ENCODE measurements at places on chromosomes 1 and 21.
A peak's percentile ranks its signal among the peaks of the same experiment; 100 is the strongest.

DNA sequence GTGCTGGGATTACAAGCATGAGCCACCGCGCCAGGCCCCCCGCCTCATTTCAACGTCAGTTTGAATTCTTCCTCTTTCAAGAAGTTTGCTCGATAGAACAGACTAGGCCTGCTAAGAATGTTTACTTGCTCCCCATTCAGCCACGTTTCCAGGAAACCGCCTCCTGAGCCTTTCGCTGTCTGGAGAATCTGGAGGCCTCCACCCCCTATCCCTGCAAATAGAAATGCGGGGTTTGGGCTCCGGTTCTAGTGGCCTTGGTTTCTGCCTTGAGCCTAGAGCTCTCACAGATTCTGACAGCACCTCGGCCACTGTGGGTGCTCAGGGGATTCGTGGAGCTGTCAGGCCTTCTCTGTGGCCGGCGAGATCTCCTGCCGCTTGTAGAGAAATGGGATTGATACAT, 84.3 kb downstream of the UBIAD1 start:
- no peak for DNase-seq

GRCh38 chr1:215601276-215601675, 34.2 kb downstream of the KCTD3 start:
- DNase-seq, result no peak

DNA sequence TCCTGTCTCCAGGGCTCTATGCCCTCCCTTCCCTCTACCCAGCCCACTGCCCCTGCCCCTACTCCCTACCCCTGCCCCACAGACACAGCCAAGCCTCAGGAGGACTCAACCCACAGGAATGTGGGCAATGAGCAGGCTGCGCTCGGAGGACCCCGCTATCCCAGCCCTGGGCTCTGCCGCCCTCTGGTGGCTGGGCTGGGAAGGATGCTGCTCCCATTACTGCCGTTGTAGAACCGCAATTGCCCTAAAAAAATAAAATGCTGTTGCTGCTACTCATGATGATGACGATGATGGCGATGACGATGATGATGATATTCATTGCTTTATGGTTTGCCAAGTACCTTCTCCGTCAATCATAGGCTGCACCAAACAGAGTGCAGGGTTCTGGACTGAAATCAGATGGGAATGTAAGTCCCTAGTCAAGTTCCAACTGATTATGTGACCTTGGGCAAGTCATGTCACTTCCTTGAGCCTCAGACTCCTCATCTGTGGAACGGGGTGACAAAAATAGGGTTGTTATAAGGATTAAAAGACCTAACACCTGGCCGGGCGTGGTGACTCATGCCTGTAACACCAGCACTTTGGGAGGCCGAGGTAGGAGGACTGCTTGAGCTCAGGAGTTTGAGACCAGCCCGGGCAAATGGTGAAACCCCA, 24.6 kb downstream of the ARHGEF19 start:
- peak; percentile 71 for DNase-seq

DNA sequence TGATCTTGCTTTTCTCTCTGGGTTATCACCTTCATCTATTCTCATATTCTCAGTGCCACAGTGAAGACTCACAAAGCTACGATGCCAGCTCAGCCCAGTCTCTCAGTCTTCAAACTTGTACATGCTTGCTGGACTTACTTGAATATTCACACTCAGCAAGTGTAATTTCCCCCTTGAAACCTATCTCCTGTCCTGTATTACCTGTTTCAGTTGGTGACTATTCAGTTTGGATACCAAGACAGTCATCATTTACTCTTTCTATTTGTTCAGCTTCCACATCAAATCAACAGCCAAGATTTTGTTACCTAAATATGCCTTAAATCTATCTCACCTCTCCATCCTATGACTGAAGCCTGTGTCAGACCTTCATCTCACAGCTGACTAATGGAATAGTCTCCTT, 209.7 kb downstream of the LRRC7 start:
- no peak for DNase-seq

DNA sequence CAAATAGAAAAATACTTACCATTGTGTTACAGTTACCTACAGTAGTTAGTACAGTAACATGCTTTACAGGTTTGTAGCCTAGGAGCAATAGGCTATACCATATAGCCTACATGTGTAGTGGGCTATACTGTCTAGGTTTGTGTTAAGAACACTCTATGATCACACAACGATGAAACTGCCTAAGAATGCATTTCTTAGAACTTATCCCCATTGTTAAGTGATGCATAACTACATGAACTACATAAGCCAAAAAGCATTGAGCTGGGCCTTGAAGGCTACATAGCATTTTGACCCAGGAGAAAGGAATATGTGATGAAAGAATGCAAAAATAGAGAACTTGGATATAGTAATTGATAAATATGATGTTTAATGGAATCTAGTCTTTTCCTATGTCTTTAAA, 46.4 kb upstream of the JUN start:
- DNase-seq, result no peak

- DNase-seq, result no peak
These were observed 33.7 kb downstream of the CDCA8 start for GRCh38 chr1:37725851-37726613.

GRCh38 chr21:39087238-39088030, 95.8 kb downstream of the PSMG1 start:
- DNase-seq, result no peak

GRCh38 chr1:66384258-66384921, 149.6 kb upstream of the SGIP1 start:
- DNase-seq, result no peak

DNA sequence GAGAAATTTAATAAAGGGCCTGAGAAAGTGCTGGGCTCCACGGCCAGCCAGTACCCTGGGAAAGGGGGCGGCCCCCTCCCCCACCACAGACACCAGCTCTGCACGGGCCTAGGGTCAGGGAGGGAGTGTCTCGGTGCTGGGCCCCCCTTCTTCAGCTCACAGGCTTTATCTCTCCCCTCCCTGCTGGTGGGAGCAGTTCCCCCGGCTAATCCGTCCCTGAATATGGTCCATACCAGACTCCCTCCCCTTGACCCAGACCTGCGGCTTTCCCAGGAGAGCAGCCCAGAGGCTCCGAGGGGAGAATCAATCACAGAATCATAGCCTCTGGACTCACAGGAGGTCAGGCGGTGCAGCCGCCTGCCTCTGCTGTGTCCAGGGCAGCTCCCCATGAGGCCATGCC, 26.0 kb upstream of the RSPO1 start:
- no peak for DNase-seq

DNA sequence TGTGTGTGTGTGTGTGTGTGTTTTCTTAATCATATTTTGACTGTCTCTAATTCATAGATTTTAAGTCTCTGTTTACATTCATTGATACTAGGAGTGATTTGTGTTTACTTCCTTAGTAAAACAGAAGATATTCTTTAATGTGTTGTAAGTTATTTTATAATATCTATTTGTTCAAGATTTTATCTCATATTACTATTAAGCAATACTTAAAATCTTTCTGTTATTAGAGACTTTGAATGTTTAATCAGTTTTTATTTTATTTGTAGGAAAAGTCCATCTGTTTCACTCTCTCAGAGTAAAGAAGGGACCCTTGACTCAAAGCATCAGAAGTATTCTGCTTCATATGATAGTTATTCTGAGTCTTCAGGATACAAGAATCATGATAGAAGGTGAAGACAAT, 89.2 kb downstream of the CEP350 start:
- DNase-seq, result no peak

- DNase-seq, result no peak
These were observed 191.7 kb upstream of the GORAB start for GRCh38 chr1:170340308-170340707.

- no peak for DNase-seq
These were observed 43.9 kb downstream of the TESK2 start for GRCh38 chr1:45446950-45447672.

GRCh38 chr1:183227422-183228346, 41.6 kb downstream of the LAMC2 start:
- DNase-seq, result no peak

- DNase-seq, result peak; percentile 34
These were observed 1.6 kb upstream of the AJAP1 start for GRCh38 chr1:4652631-4653327.

DNA sequence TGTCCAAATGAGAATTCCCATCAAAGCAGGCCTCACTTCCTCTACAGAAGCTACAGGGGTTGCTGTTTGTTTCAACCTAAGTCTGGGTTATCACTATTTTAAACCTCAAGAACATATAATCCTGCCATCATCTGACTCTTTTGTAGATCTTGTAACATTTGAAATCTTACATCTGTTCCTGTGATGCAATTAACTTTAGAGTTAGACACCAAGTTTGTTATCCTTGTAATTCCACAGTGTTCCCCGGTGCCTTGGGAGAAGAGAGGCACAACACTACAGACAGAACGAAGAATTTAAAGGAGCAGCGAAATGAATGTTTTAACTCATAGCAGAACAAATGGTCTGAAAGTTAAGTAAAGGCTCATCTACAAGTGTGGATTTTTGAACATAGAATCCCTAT, 116.1 kb downstream of the UCHL5 start:
- DNase-seq, result no peak

GRCh38 chr1:199780948-199781670, 246.4 kb upstream of the NR5A2 start:
- no peak for DNase-seq

- no peak for DNase-seq
These were observed 2.3 kb downstream of the ARTN start for GRCh38 chr1:43935711-43936427.

GRCh38 chr1:44890007-44890406, 47.0 kb upstream of the PTCH2 start:
- no peak for DNase-seq

DNA sequence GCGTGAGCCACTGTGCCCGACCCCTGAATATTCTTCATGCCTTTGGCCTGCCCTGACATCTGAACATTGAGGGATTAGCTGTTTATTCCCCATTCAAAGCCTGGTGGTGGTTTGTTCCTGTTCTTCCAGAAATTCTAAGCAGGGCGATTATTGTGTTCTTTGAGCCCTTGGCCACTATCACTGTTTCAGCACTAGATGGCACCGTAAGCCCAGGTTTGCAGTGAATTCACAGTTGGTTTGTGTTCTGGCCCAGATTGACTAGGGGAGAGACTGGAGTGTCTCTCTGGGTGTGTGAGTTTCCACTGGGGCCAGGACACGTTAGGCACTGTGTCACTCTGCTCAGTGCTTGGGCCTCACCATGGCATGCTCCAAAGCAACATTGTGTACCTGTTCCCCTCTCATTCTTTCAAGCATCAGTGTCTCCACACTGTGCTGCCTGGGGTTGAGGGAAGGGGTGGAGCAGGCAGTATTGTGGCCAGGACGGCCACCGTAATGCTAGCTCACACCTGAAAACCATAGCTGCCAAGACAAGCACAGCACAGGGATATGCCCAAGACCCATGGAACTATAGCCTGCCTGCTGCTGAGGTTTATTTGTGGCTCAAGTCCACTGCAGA, 52.7 kb downstream of the PKN2 start:
- no peak for DNase-seq

- DNase-seq, result no peak
These were observed 276.8 kb downstream of the TBX15 start for GRCh38 chr1:118711356-118711755.

DNA sequence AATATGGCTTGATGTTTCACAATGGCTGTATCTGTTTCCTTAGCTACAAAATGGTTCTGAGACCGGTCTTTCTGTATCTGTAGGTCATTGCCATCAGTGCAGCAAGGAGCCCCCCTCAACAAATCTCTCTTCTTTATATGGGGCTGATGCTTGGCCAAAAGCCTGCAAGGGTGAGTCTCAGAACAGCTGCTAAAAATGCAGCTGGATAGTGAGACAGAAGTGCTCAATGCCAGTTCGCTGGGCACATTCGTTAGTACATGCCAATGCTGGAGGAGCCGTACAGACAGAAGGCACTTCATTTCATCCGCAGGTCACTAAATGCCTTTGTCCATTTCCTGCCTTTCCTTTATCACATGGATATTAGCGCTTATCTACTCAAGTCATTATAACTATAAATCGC, 67.3 kb downstream of the RUNX1 start:
- DNase-seq, result no peak

DNA sequence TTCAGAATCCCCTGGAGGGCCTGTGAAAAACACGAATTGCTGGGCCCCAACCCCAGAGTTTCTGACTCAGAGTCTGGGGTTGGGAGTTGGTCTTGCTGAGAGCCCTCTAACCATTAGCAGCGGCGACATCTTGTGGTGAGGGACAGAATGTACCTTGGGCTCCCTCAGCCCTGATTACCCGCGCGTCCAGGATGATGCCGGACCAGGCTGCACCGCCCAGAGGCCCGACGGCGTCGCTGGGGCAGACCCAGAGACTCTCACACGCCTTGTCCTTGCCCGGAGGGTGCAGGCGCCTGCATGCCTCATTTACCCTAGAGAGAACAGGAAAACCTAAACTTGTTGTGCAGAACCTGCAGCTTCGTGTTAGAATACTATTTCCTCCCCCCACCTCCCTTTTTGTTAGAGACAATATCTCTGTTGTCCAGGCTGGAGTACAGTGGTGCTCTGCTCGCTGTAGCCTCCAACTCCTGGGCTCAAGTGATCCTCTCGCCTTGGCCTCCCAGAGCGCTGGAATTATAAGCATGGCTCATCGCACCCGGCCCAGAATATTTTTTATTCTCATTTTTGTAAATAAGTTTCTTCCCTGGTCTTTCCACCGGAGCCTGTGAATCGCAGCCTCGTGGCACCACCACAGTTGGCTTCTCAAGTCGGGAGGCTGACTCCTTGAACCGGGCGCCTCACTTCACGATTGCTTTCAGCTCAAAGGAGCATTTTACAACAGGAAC, 22.2 kb upstream of the RD3 start:
- DNase-seq, result peak; percentile 52

DNA sequence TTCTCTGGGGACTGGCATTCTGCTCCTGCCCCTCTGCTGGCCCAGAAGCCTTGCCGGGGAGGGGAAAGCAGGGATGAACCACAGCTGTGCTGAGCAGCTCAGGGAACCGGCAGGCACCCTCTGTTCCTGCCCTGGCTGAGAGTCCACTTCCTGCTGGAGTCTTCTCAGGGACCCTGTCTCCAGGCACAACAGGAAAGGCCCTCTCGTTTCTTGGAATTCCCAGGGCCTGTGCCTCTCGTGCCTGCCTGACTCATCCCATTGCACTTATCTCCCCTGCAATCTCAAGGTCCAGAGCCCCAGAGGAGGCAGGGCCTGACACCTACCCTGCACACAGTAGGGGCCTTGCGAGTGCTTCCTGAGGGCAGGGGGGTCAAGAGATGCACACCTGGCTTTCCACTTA, 1.1 kb upstream of the EDN2 start:
- DNase-seq, result no peak

DNA sequence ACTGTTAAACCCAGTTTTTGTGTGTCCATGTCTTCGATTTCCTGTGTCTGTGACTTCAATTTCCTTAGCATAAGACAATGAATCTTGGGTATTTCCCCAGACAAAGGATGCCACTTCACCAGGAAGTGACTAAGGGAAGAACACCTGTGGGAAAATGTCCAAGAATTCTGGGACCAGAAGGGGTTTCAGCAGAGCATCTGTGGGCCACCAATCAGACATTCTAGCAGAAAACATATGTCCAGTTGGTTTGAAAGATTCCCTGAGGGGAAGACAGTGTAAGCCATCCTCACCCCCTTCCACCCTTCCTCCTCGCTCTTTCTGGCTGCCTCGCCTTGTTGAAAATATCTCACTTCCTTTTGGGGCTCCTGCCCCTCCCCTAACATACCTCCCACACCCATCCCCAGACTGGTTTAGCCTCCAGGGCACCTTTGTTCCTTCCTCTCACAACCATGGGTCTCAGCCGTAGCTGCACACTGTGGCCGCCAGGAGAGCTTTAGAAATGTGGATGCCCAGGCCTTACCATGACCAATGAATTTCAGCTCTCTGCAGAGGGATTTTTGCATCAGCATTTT, 25.5 kb upstream of the IFNAR1 start:
- DNase-seq, result peak; percentile 39

GRCh38 chr1:224666078-224666477, 50.0 kb downstream of the CNIH3 start:
- DNase-seq, result no peak

Measured in CD4-positive, alpha-beta memory T cell (primary cell).